ENCODE measurements at places on chromosomes 4 and X.

DNA sequence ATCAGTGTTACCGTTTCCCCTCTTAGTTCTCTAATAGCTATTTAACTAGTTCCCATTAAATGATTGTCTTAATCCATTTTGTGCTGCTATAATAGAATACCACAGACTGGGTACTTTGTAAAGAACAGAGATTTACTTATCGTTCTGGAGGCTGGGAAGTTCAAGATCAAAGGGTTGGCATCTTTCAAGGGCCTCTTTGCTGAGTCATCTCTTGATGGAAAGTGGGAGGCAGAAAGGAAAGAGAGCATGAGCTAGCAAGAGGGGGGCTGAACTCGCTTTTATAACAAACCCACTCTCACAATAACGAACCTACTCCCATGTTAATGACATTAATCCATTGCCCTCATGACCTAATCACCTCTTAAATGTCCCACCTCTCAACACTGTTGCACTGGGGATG is 17.4 kb upstream of the NKX3-2 start:
- H3K27ac ChIP-seq, result no peak overlapping the region
- H3K27me3 ChIP-seq, result no peaks in the 10 kb centered on the region
- H3K4me1 ChIP-seq, result no peaks in the 10 kb centered on the region
- no peaks in the 10 kb centered on the region for H3K36me3 ChIP-seq
- H3K4me3 ChIP-seq, result no peak overlapping the region

DNA sequence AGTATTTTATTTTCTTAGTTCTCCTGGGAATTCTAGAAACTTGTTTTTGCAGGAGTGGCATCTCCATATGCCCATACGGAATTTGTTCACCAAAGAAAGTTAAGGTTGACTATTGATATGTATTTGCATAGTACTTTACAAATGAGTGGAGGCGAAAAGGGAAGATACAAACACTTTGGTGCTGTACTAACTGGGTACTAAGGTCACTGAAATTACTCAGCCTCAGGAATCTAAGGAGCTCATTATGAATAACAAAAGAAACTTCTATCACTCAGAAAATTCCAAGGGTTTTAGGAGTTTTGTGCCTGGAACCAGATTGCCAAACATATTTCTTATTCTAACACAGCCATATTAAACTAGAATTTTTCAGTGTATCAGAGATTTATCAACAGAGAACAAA is 27.4 kb upstream of the TMPRSS11B start:
- H3K36me3 ChIP-seq, result no peaks in the 10 kb centered on the region
- no peaks in the 10 kb centered on the region for H3K27me3 ChIP-seq
- no peak for DNase-seq
- no peaks in the 10 kb centered on the region for H3K4me1 ChIP-seq
- no peak overlapping the region for H3K27ac ChIP-seq
- H3K4me3 ChIP-seq, result no peak overlapping the region

DNA sequence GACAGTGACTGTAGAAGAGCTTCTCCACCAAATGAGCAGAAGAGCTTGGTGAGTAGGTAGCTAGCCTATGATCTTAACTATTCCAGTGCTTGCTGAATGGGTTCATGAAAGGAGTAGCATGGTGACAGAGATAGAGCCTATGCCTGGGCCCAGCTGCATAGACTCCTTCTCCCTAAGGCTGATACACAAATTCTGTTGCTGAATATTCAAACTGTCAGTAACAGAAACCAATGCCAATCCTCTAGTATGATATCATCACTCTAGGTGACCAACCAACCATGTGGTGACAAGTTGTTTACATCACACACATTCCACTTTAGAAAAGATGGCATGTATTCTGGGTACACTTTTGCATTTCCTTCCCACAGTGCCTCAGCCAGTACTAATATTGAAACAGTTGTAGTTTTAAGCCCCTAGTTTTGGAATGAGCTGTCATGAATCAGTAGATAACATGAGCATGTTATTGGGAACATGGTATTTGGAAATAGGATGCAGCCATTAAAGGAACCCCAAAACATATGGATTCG is 103.4 kb upstream of the GRXCR1 start:
- H3K4me1 ChIP-seq, result no peaks in the 10 kb centered on the region
- no peaks in the 10 kb centered on the region for H3K36me3 ChIP-seq
- no peaks in the 10 kb centered on the region for H3K27me3 ChIP-seq
- H3K4me3 ChIP-seq, result no peak overlapping the region
- DNase-seq, result no peak

- no peak overlapping the region for H3K27ac ChIP-seq
- H3K4me3 ChIP-seq, result no peak overlapping the region
- no peaks in the 10 kb centered on the region for H3K4me1 ChIP-seq
- H3K27me3 ChIP-seq, result no peaks in the 10 kb centered on the region
- H3K36me3 ChIP-seq, result no peaks in the 10 kb centered on the region
- no peak for DNase-seq
Measured at GRCh38 chrX:107560041-107560440, 68.3 kb upstream of the PRPS1 start.

- H3K36me3 ChIP-seq, result no peaks in the 10 kb centered on the region
- no peaks in the 10 kb centered on the region for H3K27me3 ChIP-seq
- H3K27ac ChIP-seq, result no peak overlapping the region
- H3K4me1 ChIP-seq, result no peaks in the 10 kb centered on the region
Measured at GRCh38 chr4:108107101-108107500, 61.6 kb downstream of the LEF1 start.

All from pancreas (tissue), 10 donors.